ENCODE measurements at places on chromosomes 16 and 17. TPM values are rescaled to one million over a fixed set of nuclear protein-coding genes. Genes with fewer than 3 reads are reported as not detected.

Gene DNAAF8
- 0.19 TPM for total RNA-seq

Gene RAPGEFL1
- total RNA-seq, result 2.4 TPM

Gene KRT17
- total RNA-seq, result not detected

Gene SLC46A1
- 17.3 TPM for total RNA-seq
